Thymus (tissue), 14 donors: ENCODE measurements at places on chromosomes 12 and 14. TPM values are rescaled to one million over a fixed set of nuclear protein-coding genes. Genes with fewer than 3 reads are reported as not detected.

C12orf43 gene
- 10.3 TPM for total RNA-seq

TMPRSS12 gene
- total RNA-seq = not detected

RALGAPA1 gene
- 24.1 TPM for total RNA-seq

CYP27B1 gene
- total RNA-seq = 0.42 TPM

TBC1D30 gene
- total RNA-seq = 0.42 TPM

MFAP5 gene
- 7.5 TPM for total RNA-seq

CLEC2A gene
- not detected for total RNA-seq

RASAL1 gene
- 1.7 TPM for total RNA-seq

GRCh38 chr12:89674326-89674942 is 34.2 kb downstream of the ATP2B1 start:
- no peaks in the 10 kb centered on the region for H3K4me1 ChIP-seq
- H3K27me3 ChIP-seq = no peaks in the 10 kb centered on the region
- DNase-seq = no peak
- no peak overlapping the region for H3K27ac ChIP-seq
- H3K4me3 ChIP-seq = no peak overlapping the region

- no peaks in the 10 kb centered on the region for H3K27me3 ChIP-seq
- no peak overlapping the region for H3K27ac ChIP-seq
- no peak overlapping the region for H3K4me3 ChIP-seq
- no peaks in the 10 kb centered on the region for H3K4me1 ChIP-seq
- no peaks in the 10 kb centered on the region for H3K36me3 ChIP-seq
- DNase-seq = no peak
These were observed 13.7 kb upstream of the VPS37B start for GRCh38 chr12:122909442-122910288.

- DNase-seq = no peak
- peaks cover 3% of the 10 kb centered on the region for H3K4me1 ChIP-seq
- no peaks in the 10 kb centered on the region for H3K36me3 ChIP-seq
- H3K27me3 ChIP-seq = no peaks in the 10 kb centered on the region
- H3K4me3 ChIP-seq = no peak overlapping the region
These were observed 113.1 kb downstream of the FBXL14 start for GRCh38 chr12:1481326-1481725.

GRCh38 chr14:45968037-45968436 is 683.5 kb downstream of the RPL10L start:
- no peak for DNase-seq
- no peaks in the 10 kb centered on the region for H3K27me3 ChIP-seq
- no peak overlapping the region for H3K27ac ChIP-seq
- no peak overlapping the region for H3K4me3 ChIP-seq
- H3K4me1 ChIP-seq = no peaks in the 10 kb centered on the region

- no peaks in the 10 kb centered on the region for H3K27me3 ChIP-seq
- H3K4me3 ChIP-seq = no peak overlapping the region
- no peaks in the 10 kb centered on the region for H3K36me3 ChIP-seq
These were observed 9.5 kb downstream of the TMEM132C start for GRCh38 chr12:128276471-128276870.

GRCh38 chr12:104764225-104765091 is 193.6 kb downstream of the SLC41A2 start:
- H3K4me1 ChIP-seq = peaks cover 10% of the 10 kb centered on the region
- no peak for DNase-seq
- H3K27me3 ChIP-seq = no peaks in the 10 kb centered on the region
- no peak overlapping the region for H3K4me3 ChIP-seq
- no peaks in the 10 kb centered on the region for H3K36me3 ChIP-seq

DNA sequence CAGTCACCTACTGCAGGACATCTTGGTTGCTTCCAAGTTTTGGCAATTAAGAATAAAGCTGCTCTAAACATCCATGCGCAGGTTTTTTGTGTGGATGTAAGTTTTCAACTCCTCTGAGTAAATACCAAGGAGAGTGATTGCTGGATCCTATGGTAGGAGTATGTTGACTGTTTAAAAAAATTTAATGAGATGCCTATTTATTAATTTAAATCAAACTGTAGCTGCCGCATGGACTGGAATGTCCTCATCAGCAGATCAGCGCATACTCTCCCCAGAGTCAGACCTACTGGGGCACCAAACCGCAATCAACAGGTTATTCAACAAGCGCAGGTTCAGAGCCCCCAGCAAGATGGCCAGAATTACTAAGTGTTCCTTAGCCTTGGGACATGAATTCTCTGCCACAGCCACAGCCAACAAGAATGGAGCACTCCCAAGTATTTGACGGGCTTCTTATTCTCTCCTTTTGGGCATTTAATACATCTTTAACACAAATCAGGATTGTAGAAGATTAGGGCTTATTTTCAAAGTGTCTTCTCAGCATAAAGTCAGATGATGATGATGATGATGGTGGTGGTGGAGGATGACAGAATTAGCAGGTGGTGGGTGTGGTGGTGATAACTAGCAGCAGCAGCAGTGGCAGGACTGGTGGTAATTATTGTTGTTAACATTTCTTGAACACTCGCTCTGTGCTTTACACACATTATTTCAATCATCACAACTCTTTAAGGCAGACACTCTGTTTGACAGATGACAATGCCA is 170.7 kb downstream of the CHST11 start:
- peaks cover 14% of the 10 kb centered on the region for H3K36me3 ChIP-seq
- DNase-seq = no peak
- H3K27me3 ChIP-seq = no peaks in the 10 kb centered on the region

GRCh38 chr12:4108803-4109345 is 164.7 kb upstream of the CCND2 start:
- H3K4me1 ChIP-seq = no peaks in the 10 kb centered on the region
- no peak overlapping the region for H3K4me3 ChIP-seq
- H3K27me3 ChIP-seq = no peaks in the 10 kb centered on the region
- no peak for DNase-seq
- no peaks in the 10 kb centered on the region for H3K36me3 ChIP-seq
- no peak overlapping the region for H3K27ac ChIP-seq

GRCh38 chr12:71236133-71236660 is 78.4 kb upstream of the TSPAN8 start:
- no peak for DNase-seq
- no peaks in the 10 kb centered on the region for H3K36me3 ChIP-seq
- H3K27me3 ChIP-seq = no peaks in the 10 kb centered on the region
- H3K4me1 ChIP-seq = no peaks in the 10 kb centered on the region
- H3K4me3 ChIP-seq = no peak overlapping the region

DNA sequence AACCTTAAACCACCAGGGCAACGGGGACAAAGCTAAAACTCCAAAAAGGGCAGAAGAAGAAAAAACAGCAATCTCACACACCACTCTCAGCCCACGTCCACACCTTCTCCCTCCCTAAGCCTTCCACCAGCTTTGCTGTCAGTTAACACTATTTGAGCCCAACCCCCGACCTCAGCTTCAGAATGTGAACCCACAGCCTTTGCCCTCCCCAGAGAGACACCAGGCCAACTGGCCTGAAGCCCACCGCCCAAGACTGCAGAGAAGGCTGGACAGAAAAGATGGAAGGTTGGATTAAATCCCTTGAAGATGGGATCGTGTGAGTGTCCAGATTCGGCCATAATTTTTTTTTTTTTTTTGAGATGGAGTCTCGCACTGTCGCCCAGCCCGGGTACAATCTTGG is 22.4 kb downstream of the IRF2BPL start:
- H3K36me3 ChIP-seq = no peaks in the 10 kb centered on the region
- no peak overlapping the region for H3K4me3 ChIP-seq
- H3K27me3 ChIP-seq = peaks cover 2% of the 10 kb centered on the region
- peaks cover 42% of the 10 kb centered on the region for H3K4me1 ChIP-seq
- DNase-seq = no peak

GRCh38 chr14:68820536-68820935 is 27.7 kb upstream of the ZFP36L1 start:
- peaks cover 23% of the 10 kb centered on the region for H3K4me1 ChIP-seq
- no peaks in the 10 kb centered on the region for H3K27me3 ChIP-seq
- DNase-seq = no peak
- no peaks in the 10 kb centered on the region for H3K36me3 ChIP-seq
- H3K4me3 ChIP-seq = no peak overlapping the region

DNA sequence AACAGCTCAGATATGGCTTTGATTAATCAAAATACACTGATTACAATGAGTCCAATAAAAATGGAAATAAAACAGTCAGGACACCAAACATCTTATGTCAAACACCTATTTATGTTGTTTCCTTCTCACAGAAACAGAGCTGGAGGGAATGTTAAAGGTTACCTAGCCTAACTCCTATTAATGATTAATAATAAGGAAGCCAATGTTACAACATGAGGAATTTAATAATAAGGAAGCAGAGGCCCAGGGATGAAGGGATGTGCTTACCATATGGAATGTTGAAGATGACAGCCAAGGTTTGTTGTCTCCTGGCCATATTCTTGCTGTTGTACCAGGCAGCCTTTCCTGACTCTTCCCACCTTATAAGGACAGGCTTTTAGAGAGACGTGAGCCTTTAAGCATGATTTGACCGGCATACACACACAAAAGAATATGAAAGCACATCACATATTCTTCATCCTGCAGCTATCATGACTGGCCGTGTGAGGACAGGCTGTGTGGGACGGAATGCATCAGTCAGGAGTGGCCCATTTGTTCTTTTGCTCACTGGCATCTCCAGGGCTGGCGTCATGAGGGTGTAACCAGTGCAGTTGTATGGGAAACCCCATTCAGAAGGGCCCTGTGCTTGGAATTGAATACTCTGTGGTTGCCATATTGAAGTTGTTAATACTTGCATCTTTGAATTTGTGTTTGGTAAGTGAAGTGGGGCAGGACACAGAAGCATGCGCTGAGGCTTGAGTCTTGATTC is 3.1 kb upstream of the GPRC5D start:
- H3K4me3 ChIP-seq = no peak overlapping the region
- no peak overlapping the region for H3K27ac ChIP-seq
- DNase-seq = no peak
- no peaks in the 10 kb centered on the region for H3K36me3 ChIP-seq

GRCh38 chr12:98256830-98257229 is 258.6 kb upstream of the TMPO start:
- no peak overlapping the region for H3K4me3 ChIP-seq
- no peaks in the 10 kb centered on the region for H3K4me1 ChIP-seq
- H3K27ac ChIP-seq = no peak overlapping the region
- DNase-seq = no peak

DNA sequence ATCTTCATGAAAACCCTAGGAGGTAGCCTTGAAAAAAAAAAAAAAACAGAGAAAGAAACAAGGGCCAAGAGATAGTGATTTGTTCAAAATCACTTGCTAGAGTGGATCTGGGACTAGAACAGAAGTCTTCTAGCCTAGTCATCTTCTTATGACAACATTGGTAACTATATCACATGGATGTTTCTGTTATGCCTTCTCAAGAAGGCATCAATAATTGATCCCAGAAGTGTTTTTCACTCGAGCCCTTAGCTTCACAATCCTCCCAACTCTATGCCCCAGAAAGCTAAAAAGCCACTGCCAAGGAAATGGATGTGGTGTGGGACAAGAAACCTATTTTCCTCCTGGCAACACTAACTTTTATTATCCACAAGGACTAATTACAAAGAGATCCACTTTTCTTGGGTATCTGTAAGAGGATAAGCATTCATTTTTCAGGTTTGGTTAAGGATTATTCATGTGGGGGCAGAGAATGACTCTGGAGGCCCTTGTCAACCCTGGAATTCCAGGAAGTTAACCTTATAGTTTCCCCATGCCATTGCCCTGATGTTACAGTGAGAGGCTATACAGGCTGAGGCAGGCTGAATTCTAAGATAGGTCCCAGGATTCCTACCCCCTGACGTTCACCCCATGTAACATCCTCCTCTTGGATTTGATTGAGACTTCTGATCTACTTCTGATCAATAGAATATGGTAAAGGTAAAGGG is 67.7 kb upstream of the CPM start:
- no peaks in the 10 kb centered on the region for H3K27me3 ChIP-seq
- no peaks in the 10 kb centered on the region for H3K36me3 ChIP-seq
- no peak overlapping the region for H3K4me3 ChIP-seq
- H3K4me1 ChIP-seq = no peaks in the 10 kb centered on the region
- no peak for DNase-seq
- no peak overlapping the region for H3K27ac ChIP-seq

DNA sequence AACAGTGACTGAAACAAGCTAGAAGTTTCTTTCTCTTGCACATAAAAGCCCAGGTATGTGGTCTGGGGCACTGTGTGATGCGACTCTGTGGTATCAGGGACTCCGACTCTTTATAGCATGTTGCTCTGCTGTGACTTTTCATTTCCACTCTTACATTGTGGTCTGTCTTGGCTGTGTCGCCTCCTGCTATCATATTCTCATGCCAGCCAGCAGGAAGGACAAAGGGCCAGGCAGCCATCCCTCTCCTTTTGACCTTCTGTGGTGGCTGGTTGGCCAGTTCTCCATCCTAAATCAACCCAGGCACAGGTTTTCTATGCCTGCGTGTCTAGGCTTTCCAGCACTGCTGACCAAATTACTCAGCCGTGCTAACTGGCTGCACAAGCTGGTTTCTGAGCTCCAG is 8.0 kb downstream of the ACAD10 start:
- H3K27me3 ChIP-seq = no peaks in the 10 kb centered on the region
- peaks cover 28% of the 10 kb centered on the region for H3K36me3 ChIP-seq
- no peak for DNase-seq
- no peak overlapping the region for H3K27ac ChIP-seq
- H3K4me3 ChIP-seq = no peak overlapping the region

DNA sequence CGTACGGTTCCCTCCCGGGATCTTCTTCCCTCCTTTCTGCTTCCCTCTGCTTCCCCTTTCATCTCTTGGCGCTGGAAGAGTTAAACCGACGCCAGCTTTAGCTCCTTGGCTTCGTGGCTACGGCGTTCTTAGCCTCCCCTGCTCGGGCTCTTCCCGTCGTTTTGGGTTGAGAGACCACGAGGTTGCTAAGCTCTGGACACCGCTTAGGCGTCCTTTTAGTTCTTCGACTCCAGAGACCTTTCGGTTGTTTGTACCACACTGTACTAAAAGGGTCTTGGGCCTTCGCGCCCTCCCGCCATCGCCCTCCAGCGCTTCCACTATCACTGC is 545 bp downstream of the CPSF2 start:
- H3K4me3 ChIP-seq = peak overlapping the region; percentile 99
- DNase-seq = no peak
- no peaks in the 10 kb centered on the region for H3K36me3 ChIP-seq

DNA sequence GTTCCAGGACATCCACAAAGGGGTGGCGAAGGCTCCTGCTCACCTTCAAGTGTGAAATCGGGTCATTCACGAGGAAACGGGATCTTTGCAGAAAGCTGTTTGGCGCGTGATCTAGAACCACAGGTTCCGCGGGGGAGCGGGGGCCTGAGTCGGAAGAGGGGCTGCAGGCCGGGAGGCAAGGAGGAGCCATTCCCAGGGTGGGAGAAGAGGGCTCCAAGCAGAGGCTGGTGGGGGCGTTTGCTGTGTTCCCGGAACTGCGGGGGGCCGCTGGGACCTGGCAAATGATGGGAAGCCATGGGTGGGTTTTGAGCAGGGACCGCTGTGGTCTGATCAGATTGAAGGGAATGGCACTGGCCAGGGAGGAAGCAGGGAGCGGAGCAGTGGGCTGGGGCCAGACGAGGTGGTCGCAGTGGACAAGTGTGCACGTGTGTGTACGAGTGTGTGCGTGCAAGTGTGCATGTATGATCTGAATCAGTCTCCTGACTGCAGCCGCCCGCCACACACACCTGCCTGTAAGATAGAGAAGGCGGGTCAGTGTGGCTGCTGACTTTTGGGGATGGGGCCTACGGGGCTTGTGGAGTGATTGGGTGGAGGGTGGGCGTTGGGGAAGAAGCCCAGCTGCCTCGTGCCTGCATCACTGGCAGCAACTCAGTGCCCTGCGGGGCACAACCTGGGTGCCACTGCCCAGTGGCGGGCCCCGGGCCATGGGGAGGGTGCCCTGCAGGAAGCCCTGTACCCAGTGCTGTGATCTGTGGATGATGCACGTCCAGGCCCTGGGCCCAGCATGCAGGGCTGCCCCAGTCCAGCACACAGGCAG is 141.9 kb downstream of the KIF26A start:
- no peak overlapping the region for H3K27ac ChIP-seq
